ENCODE measurements at places on chromosomes 16 and 17.

GRCh38 chr16:59180083-59180476 lies 446.0 kb upstream of the GOT2 start:
- DNase-seq: no peak

GRCh38 chr17:73288534-73289302 lies 23.1 kb downstream of the CDC42EP4 start:
- no peak for DNase-seq

- no peak for DNase-seq
These were observed 19.4 kb downstream of the GNA13 start for GRCh38 chr17:65037157-65037556.

GRCh38 chr16:25065899-25066298 lies 45.6 kb upstream of the LCMT1 start:
- DNase-seq: no peak

DNA sequence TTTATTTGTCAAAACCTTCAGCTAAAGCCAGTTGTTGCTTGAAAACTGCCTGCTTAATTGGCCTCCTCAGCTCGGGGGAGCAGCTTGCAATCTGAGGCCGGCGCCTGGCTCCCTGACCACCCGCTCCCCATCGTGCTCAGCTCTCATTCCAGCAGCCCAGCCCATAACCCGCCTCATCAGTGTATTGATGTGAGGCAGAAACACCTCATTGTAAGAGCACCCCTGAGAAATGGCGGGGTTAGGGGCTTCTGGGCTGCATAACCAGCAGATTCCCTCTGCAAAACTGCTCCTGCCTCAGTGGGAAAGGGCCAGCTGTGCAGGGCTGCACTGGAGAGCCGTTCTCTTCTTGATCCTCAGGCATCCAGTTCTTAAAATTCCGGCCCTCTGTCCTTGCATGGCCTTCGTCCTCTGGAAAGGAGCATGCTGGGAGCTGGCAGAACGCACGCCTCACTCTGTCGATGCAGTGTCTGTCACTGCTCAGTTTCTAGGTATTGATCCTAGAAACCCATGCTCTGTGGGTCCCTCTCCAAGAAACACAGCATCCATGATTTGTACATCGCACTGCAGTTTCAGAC lies 113.8 kb upstream of the CHMP6 start:
- DNase-seq: no peak

DNA sequence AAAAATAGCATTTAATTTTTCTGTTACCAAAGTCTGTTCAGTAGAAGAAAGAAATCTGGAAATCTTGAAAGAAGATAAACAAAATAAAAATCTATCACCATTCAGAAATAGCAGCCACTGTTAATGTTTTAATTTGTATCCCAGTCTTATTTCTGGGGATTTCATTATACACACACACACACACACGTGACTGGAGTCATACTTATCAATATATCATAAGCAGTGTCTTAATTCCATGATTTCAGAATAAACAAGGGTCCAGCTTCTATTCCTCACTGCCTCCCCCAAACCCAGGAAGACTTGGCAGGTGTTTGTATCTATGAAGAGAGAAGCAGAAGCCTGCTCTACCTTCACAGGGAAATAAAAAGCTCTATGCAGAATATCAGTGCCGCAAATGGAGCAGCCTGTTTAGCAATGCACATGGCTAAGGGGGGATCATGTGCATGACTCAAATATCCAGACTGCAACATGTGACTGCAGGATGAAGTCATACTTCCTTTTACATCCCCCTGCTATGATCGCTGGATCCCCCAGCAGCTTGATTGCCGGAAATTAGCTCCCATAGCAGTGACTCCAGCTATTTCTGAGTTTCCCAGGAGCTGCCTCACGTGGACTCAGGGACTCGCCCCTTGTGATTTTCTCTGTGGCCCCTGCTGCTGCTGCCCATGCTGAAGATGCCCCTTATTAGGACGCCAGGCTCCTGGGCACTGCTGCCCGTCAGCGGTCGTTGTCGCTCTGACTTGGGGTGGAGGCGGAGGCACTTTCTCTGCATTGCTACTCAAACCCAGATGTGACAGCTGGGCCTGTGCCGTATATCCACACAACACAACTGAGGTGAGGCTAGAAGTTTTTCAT lies 341.0 kb downstream of the CPPED1 start:
- DNase-seq: no peak

DNA sequence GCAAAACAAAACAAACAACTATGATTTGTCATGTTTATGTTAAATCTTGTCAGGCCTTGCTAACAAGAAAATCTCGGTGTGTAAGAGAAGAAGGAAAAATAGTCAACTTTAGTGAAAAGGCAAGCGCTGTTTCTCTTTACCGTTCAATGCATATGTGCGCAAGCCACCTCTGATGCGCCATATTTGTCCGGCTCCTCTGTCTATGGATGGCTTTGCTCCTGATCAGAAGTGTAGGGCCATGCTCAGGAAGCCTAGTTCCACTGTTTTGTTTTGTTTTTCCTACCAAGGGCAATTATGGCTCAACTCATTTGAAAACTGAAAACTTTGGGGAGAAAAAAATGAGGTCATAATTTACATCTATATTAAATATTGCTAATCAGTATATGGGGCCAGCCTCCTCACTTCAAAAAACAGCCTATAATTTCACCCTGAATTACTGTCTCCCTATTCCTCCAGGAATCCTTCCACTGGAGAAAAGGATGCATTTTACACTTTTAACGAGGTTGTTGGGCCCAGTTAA lies 4.5 kb downstream of the MAF start:
- DNase-seq: no peak

- DNase-seq: no peak
These were observed 59.7 kb downstream of the VMP1 start for GRCh38 chr17:59767176-59767575.

DNA sequence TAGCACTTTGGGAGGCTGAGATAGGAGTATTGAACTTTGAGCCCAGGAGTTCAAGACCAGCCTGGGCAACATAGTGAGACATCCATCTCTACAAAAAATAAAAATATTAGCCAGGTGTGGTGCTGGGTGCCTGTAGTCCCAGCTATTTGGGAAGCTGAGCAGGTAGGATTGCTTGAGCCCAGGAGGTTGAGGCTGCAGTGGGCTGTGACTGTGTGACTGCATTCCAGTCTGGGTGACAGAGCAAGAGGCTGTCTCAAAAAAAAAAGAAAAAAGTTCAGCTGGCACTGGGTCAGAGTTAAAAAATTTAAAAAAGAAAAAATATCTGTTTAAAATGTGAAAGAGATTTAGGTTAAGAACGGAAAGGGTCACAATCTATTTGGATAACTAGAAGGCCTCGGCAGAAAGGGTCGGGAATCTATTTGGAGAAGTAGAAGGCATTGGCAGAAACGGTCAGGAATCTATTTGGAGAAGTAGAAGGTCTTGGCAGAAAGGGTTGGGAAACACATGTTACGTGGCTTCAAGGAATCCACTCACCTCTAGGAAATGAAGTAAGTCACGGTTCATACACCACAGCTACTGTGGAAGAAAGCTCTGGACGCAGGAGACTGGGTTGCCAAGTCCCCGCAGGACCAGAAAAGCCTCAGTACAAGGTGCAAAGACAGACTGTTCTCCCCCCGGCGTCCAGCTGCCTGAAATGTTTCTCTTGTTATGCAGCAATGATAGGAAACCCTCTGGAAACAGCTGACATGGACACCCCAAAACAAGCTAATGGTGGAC lies 25.3 kb downstream of the LMF1 start:
- no peak for DNase-seq

DNA sequence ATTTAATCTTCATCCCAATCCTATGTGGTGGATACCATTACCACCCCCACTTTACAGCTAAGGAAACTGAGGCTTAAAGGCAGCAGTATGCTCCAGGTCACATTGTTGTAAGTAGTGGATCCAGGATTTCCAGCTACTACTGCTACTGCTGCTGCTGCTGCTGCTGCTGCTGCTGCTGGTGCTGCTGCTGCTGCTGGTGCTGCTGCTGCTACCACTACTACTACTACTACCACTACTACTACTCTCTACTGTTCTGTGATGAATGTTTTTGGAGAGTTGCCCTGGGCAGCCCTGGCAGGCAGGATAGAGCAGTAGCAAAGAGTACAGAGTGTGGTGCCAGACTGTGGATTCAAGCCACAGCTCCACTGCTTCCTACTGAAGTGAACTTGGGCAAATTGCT lies 49.3 kb upstream of the SLC12A3 start:
- no peak for DNase-seq

DNA sequence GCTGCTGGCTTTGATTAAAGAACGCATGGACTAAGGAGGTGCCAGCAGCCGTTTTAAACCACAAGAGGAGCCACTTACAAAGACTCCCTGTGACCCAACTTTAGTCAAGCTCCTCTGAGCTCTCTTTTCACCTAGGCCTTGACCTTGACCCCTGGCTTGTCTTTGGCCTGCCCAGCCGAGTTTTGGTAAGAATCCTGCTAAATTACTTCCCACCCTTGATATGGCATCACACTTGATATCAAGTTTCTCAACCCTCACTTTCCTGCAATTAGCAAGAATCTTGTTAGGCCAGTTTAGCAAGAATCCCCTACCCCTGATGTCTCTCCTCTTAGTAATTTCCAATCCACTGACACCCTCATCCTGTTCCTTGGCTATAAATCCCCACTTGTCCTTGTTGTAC lies 232.8 kb upstream of the SALL1 start:
- no peak for DNase-seq

DNA sequence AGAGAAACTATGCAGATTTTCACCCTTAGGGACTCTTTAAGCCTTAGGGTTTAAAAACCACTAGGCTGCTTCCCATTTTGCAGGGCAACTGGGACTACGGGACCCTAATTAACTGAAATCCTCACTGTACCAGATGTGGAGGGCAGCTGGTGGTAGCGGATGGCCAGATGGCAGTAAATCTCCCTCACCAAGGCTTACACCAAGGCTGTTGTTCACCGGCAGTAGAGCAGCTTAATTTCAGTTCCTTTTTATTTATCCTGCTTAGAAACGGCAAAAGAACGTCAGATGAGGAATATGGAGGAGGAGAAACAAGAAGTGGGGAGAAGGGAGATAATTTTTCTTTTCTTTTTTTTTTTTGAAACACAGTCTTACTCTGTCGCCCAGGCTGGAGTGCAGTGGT lies 6.5 kb downstream of the ABHD15 start:
- no peak for DNase-seq

GRCh38 chr17:61996916-61997605 lies 68.0 kb downstream of the MED13 start:
- DNase-seq: no peak

DNA sequence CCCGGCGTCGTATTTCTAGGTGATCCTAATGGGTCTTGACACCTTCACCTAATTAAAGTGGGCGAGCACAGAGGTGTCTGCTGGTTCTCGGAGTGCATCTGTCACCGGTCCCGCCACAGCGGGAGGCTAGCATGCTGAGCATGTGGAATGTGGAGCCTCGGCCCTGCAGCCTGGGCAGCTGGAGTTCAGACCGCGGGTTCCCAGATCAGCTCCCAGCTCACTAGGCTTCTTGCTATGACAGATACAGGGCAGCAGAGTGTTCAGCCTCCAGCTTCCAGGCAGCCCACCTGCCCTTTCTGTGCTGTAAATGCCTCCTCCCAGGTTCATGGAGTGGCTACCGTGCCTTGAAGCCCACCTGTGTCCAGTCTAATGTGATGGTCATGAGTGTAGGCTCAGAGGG lies 166.7 kb downstream of the CPPED1 start:
- no peak for DNase-seq

- no peak for DNase-seq
These were observed 4.6 kb upstream of the MAPK8IP3 start for GRCh38 chr16:1701216-1701878.

DNA sequence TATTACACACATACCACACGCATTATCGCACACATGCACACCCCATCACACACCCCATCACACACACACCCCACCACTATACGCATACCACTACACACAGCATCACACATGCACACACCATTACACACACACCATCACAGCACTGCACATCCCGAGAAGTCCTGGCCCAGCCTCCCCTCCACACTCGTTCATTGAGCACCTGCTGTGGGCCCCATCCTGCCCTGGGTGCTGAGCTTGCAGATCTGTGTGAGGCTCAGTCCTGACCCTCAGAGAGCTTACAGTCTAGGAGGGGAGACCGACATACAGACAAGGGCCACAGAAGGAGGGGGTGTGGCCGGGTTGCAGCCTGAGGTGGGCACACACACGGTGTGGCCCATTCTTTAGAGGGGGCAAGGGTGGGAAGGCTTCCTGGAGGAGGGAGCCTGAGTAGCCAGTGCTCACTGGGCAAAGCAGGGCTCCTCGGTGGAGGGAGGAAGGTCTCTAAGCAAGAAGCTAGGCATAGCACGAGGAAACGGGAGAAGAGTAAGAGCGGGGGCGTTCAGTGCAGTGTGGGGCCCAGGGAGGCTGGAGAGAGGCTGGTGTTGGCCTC lies 206.6 kb downstream of the NTN1 start:
- DNase-seq: no peak

DNA sequence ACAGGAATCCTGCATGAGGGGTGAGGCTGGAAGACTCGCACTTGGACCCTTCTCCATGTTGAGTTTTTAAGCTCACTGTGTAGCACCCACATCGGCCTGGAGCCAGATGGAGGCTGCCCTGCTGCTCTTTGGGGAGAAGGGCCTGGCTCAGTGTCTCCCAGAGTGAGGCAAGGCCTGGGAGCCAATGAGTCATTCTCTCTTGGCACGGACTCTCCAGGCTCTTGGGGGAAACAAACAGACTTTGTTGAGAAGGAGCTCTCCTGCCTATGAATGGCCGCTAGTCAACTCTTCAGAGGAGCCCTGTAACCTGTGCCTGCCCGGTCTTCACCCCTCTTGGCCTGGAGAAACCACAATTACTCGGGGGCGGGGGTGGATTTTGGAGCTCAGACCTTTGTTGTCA lies 50.8 kb upstream of the MAF start:
- no peak for DNase-seq

Data from activated CD4-positive, alpha-beta T cell treated with anti-CD3 and anti-CD28 coated beads for 24 hours (primary cell).